NCI-H1092 (cell line): ENCODE measurements at places on chromosomes 3 and 15.

GRCh38 chr15:68553994-68554720 lies 24.6 kb upstream of the CORO2B start:
- peak; percentile 77 for DNase-seq

DNA sequence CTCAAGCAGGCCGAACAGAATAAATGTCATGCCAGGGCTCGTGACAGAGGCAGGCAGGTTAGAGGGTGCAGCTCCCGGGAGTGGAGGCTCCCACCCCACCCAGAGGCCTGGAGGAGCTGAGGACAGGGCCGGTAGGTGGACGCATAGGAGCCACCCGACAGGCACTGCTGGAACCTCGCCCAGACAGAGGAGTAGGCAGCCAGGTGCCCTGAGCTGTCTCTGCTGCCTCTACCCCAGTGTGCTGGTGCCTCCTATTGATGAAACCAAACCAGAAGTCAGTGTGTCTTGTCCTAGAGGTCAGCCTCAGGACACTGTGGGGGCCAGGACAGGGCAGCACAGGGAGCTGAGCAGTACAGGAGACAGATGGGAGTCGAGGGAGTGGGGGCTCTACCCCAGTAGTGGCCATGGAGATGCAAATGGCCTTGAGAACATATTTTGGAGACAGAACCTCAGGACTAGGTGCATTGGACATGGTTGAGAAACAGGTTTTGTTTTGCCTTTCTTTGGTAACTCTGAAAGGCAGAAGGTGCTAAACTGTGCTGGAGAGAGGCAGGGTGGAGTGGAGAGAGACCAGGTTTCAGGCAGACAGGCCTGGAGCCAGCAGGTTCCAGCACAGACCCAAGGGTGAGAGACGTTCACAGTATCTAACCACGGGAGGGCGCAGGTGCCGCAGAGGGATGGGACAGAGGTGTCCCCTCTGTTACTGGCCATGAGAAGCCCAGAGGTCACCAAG lies 15.4 kb upstream of the KLF15 start:
- no peak for DNase-seq

- DNase-seq, result no peak
Observed at GRCh38 chr3:46748170-46748569, 30.5 kb upstream of the PRSS50 start.

DNA sequence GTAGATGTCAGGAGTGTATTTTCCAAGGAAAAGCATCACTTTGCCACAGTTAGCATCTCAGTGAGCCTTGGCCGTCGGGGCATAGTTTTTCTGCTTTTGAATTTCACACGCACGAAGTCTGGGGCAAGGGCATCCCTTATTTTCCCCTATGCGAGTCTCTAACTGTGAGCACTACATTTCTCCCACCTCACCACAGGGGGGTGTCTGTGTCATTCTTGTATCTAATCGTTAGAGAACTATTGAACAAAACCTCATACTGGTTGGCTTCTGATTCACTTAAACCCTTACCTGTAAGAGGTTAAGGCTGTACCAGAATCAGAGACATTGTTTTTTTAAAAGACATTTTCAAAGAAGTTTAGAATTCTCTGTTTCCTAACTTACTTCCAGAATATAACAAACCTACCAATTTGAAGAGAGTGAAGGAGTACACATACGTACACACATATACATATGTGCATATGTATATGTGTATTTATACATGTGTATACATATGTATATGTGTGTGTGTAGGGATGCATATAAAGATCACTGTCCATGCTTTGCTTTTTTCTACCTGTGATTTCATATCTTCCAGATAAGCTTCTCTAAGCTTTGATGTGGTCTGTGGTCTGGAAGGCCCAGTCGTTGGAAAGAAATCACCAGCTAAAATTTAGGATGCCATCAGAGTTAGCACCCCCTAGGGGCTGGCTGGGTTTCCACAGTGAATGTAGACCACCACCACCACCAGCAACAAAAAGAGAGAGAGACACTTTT lies 49.4 kb downstream of the MYZAP start:
- DNase-seq, result no peak

DNA sequence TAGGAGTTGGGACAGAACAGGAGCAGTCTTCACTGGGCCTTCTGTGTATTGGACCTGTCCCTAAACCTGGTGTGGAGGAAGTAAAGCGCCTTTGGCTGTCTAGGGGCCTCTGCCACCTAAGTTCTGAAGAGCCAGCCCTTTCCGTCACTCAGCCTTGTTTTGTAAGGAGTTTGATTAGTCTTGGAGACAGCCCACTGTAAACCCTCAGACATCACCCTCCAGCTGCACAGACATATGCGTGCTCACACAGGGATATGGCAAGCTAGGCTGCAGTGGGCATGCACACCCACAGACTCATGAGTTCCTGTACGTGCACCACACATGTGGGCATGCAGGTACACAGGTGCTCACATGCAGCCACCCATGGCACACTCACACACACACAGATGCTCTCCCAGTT lies 5.2 kb downstream of the PRKCD start:
- no peak for DNase-seq

GRCh38 chr15:52523192-52523591 lies 5.5 kb downstream of the MYO5A start:
- DNase-seq, result no peak

GRCh38 chr15:35696767-35697231 lies 150.8 kb upstream of the DPH6 start:
- DNase-seq, result no peak

DNA sequence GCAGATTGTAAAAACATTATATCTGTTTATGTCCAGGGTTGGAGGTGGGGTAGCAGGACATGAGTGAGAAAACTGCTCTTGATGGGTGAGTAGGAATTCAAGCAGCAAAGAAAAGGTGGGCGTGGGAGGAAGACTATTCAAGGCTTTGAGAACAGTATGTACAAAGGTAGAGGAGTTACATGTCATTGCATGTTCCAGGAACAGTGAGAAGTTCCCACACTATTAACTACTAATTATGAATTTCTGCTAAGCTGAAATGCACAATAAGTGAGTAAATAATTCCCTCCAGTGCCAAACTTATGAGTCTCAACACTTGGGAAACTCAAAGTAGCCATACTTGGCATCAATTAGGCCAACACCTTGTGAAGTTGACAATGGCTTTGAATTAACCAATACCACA lies 80.1 kb downstream of the SRGAP3 start:
- no peak for DNase-seq

GRCh38 chr3:40782111-40782721 lies 257.5 kb downstream of the ZNF621 start:
- no peak for DNase-seq

DNA sequence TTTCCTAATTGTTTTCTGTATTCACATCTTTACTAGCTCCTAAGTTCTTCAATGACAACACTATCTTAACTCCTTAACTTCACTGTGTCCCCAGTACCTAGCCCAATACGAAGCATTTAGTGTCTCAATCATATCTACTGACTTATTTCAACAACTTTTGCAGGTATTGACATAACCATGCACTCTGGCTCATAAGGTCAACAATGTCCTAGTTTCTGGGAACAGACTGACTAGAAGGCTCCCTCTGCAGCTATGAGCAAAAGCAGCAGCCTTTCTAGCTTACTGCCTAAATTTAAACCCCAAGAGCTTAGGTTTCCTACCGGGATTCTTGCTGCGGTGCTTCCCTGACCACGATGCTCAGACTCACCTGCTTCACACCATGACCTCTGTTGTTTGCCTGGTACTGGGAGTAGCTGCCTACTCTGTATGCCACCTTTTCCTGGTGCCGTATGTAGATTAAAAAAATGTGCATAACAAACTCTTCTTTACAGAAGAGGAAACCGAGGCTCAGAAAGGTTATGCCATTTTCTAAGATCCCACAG lies 767.7 kb downstream of the TUSC7 start:
- no peak for DNase-seq

DNA sequence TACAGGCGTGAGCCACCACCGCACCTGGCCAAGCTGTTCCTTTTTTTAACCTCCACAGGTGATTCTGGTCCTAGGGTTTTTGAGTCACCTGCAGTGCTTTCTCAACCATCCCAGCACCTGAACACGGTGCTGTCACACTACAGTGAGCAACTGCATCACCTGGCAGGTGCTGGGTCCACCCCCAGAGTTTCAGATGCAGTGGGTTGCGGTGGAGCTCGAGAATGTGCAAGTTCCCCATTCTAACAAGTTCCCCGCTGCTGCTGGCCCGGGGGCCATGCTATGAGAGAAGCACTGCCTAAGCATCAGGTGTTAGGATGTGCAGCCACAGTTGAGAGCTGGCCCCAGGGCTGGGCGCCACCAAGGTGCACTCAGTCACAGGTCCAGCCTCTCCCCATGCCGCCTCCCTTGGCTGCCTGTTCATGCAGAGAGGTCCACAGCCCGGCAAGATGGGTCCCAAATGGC lies 18.0 kb downstream of the ISG20 start:
- no peak for DNase-seq

DNA sequence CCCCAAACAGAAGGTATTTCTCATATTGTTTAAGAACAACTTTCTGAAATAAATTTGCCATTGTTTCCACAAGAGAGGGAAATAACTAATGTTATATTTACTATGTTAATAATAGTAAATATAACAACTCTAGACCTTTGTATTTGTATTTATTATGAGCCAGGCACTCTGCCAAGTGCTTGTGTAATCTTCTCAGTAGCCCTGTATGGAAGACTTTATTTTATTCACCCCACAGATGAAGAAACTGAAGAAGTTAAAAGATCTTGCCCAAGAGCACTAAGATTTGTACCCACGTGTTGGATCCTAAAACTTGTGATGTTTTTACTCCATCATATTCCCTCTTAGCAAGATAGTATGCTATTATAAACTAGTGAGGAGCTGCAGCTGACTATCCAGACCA lies 12.0 kb upstream of the GNB4 start:
- no peak for DNase-seq

DNA sequence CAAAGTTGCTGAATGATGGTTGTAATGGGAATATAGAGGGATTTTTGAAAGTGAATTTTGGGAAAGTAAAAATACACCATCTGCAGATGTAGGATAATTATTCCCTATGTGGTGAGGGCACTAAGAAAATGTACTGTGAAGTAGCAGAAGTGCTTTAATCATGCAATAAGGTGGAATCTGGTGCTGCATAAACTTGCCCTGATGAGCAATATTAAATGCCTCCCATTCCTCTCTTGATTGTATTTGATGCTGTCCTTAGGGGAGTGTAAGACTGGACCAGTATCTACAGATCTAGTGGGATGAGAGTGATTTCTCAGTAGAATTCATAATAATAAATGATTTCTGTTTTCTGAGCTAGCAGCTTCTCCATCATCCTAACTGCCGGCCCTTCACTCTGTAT lies 47.7 kb upstream of the ATP2C1 start:
- no peak for DNase-seq

DNA sequence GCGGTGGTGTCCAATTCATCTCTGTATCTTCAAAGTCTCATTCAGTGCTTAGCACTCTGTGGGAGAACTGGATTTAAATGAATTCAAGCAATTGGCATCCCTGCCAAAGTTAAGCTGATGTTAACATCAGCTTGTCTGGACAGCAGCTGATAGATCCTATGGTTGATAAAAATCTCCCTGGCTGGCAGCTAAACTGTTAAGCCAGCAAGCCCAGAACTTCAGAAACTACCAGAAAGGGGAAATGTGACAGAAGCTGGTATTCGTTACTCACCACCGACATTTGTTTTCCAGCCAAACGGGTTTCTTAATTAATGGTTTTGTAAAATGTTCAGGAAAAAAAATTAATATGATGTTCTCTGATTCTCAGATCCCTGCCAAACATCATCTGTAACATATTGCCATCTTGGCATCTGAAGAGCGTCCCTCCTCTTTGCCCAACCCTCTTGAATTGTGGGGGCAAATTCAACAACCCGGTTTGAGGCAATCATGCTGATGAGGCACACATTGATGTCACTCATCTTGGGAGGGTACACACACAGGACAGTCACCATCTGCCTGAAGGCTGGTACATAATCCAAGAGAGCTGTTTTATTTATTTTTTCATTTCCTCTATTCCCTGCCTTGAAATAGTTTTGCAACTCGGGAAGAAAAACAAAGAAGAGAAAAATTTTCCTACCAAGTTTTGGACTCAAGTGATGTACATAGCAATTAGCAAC lies 76.3 kb upstream of the ABHD17C start:
- DNase-seq, result no peak

GRCh38 chr15:71893691-71894090 lies 83.3 kb downstream of the NR2E3 start:
- DNase-seq, result no peak

- DNase-seq, result no peak
Observed at GRCh38 chr15:40843885-40844695, at the start of gene SPINT1. Gene SPINT1, plus strand, starts transcription at chr15:40844048. Its CDS starts 507 bp downstream, at chr15:40844555.

DNA sequence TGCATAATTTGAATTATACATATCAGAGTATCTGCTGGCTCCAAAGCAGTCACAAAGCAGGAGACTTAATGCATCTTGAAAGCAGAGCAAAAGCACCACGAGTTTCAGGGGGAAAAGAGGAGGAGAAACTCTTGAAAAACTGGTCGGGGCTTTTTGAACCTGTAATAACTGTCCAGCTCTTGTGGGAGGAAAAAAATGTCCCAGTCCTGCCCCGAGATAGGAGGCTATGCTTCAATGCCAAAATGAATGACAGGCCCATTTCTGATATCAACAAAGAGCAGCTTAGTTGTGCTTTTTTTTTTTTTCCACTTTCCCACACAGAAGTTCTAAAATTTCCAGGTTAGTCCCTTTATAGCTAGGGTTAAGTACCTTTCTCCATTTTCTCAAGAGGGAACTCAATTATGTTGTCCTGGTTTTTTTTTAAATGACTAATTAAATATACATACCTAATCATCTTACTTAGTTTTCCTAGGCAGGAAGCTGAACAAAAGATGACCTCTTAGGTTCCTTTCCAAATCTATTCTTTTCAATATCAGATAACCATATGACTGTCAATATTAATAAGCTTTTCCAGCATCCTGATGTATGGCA lies 120.2 kb downstream of the TFDP2 start:
- no peak for DNase-seq

GRCh38 chr3:148772835-148773234 lies 54.8 kb upstream of the CPB1 start:
- DNase-seq, result no peak

- DNase-seq, result no peak
Observed at GRCh38 chr3:9135930-9136525, 113.4 kb downstream of the SRGAP3 start.

- no peak for DNase-seq
Observed at GRCh38 chr3:54040476-54040875, 81.9 kb upstream of the CACNA2D3 start.

DNA sequence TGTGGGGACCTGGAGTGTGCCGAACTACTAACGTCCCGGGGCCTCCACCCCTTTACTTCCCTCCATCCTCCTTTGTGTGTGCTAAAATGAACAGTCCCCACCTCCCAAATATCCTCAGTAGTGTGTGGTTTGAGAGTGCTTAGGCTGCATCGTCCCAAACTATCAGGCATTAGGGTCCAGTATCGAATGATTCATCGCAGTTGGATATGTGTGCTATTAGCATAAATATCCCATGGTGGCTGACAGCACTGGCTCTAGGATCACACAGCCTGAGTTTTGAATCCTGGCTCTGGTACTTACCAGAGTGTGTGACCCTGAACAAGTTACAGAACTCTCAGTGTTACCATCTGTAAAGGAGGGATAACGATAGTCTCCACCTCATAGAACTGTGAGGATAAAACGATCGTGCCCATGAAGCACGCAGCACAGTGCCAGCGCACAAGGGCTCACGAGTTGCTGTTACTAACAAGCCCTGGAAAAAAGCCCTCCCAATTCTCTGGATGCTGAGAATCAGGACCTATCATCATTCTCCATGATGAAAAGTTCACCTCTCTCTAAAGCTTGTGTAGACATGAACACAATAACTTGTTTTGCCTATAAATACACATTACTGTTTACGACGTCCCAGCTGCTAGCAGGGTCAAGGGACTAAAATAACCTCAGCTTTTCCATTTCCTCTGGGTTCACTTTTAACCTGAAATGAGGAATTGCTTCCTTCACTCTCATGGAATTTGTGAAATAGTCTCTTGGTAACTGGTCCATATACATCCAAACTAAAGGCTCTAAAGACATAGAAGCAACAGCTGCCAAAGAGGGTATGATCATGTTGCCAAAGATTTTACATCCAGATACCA lies 51.0 kb downstream of the VGLL4 start:
- no peak for DNase-seq
